ENCODE measurements at places on chromosomes 7 and 10. TPM values are rescaled to one million over a fixed set of nuclear protein-coding genes. Genes with fewer than 3 reads are reported as not detected.
A peak's percentile ranks its signal among the peaks of the same experiment; 100 is the strongest.

DNA sequence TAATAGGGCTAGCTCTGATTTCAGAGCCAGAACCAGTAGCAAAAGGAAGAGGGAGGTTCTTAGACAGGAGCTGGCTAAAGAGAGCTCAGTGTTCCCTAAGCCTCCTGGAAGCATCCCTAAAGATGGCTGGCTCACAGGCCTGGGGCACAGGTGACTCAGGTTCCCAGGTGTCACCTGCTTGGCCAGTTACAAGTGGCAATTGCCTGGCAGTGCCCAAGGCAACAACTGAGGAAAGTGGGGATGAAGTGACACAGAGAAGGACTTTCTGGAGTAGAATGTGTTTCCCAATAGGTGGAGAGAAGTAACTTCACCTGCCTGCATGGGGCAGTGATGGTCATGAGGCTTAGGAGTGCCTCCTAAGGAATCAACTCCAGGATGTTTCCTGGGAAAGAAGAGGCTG is 66.5 kb upstream of the EEPD1 start:
- peaks cover 11% of the 10 kb centered on the region for H3K4me1 ChIP-seq
- H3K27ac ChIP-seq: no peak overlapping the region
- no peak for DNase-seq

DNA sequence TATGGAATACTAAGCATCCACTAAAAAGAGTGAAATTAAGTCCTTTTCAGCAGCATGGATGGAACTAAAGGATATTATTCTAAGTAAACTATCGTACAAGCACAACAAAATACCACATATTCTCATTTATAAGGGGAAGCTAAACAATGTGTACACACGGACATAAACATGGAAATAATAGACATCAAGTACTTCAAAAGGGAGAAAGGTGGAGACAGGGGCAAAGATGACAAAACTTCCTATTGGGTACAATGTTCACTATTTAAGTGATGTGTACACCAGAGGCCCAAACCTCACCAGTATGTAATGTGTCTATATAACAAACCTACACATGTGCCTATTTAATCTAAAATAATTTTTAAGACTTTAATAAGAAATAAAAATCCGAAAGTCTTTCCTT is 2.2 kb upstream of the AKR1C4 start:
- no peak overlapping the region for H3K4me3 ChIP-seq
- DNase-seq: no peak
- no peak overlapping the region for H3K27ac ChIP-seq
- peaks cover 17% of the 10 kb centered on the region for H3K27me3 ChIP-seq

GRCh38 chr7:26650103-26650502 is 214.3 kb downstream of the SKAP2 start:
- no peak overlapping the region for H3K4me3 ChIP-seq
- no peak overlapping the region for H3K27ac ChIP-seq
- H3K4me1 ChIP-seq: no peaks in the 10 kb centered on the region
- DNase-seq: no peak

DNA sequence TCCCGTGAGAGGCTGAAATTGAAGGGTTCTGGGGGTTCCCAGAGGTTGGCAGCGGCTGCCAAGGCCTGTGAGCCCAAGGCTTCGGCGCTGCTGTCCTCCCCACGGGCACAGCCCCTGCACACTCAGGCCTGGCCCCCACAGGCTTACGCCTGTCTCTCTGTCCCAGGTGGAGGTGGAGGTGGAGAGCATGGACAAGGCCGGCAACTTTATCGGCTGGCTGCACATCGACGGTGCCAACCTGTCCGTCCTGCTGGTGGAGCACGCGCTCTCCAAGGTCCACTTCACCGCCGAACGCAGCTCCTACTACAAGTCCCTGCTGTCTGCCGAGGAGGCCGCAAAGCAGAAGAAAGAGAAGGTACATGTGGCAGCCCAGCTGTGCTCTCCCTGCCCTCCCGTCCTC is 43.1 kb upstream of the LRRC4 start:
- no peak overlapping the region for H3K4me3 ChIP-seq
- no peak overlapping the region for H3K27ac ChIP-seq
- no peak for DNase-seq
- no peaks in the 10 kb centered on the region for H3K27me3 ChIP-seq
- peaks cover 3% of the 10 kb centered on the region for H3K4me1 ChIP-seq
- peaks cover 4% of the 10 kb centered on the region for H3K36me3 ChIP-seq

GRCh38 chr7:94087664-94088352 is 83.7 kb upstream of the BET1 start:
- DNase-seq: no peak
- peak overlapping the region; percentile 11 for H3K4me3 ChIP-seq
- H3K4me1 ChIP-seq: peaks cover 15% of the 10 kb centered on the region
- no peaks in the 10 kb centered on the region for H3K36me3 ChIP-seq
- no peak overlapping the region for H3K27ac ChIP-seq

GRCh38 chr7:37318541-37318940 is 130.1 kb downstream of the ELMO1 start:
- H3K27ac ChIP-seq: no peak overlapping the region
- no peaks in the 10 kb centered on the region for H3K36me3 ChIP-seq
- H3K4me1 ChIP-seq: no peaks in the 10 kb centered on the region
- H3K27me3 ChIP-seq: no peaks in the 10 kb centered on the region
- no peak overlapping the region for H3K4me3 ChIP-seq

DNA sequence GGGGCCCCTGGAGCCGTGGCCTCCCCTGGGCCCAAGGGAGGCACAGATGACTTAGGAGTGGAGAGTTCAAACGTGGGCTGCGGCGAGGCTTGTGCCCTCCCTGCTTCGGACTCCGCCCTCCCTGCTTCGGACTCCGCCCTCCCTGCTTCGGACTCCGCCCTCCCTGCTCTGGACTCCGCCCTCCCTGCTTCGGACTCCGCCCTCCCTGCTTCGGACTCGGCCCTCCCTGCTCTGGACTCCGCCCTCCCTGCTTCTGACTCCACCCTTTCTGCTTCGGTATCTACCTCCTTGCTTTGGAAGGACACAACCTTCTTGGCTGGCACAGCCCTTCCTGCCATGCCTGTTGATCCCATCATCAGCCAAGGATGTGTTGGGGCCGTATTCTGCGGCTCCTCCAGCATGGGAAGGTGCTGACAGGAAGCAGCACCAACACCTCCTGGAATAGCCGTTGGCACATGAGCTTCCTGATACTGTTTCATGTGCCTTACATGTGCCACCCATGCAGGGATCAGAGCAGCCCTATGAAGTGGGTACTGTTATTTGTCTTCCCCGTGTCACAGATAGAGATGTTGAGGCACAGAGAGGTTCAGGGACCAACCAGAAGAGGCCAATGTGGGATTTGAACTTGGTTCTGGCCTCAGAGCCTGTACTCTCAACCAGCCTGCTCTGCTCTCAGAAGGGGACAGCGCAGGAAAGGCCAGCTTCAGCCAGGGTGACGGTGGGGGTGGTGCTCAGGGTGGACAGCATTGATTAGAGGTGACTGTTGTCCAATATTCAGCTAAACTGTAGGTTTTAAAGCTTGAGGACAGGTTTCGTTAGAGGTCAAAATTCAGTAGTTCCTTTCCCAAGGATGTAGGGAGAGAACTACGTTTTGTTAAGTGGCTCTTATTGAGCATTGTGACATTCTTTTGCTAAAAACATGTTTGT is 114.5 kb downstream of the NKX6-2 start:
- peak; percentile 50 for DNase-seq
- H3K27me3 ChIP-seq: no peaks in the 10 kb centered on the region
- H3K4me3 ChIP-seq: no peak overlapping the region

The SPDYE8 gene
- total RNA-seq: not detected

The MRLN gene
- total RNA-seq: not detected

The ARHGEF35 gene
- total RNA-seq: 2.7 TPM

The MAGI2 gene
- total RNA-seq: 5.8 TPM

DNA sequence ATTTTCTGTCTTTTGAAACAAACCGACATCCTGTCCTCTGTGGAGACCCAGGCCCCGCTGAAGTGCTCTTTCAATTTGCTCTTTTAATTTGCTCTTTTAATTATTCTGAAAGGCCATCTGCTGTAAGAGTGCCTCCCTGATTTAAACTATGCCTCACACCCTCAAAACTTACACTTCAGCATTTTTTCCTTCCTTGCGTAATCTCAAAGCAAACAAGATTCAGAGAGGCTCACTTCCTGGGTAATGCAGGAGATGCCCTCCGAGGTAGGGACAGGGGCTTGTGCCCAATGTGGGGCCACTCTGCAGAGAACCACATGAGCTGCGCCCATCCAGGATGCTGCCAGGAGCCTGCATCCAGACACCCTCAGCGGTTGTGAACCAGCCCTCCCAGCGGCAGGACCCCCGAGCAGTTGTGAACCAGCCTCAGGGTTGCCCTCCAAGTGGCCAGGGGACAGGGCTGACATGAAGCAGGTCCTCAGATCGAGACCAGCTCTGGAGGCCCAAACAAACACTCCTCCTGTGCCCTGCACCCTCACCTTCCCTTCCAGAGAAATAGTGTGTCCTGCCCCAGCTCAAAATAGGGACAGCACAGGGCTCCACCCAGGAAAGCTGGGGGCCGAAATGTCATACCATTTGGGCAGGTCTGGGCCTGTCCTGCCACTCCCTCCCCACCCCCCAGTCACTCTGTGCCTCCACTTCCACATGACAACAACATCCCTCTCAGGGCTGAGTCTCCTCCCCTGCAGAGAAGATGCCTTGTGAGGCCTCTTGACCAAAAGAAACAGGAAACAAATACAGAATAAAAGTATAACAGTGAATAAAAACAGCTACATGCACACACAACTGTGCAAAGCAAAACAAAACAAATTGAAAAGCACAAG is 190.4 kb downstream of the PTPRN2 start:
- DNase-seq: no peak
- no peak overlapping the region for H3K27ac ChIP-seq
- no peak overlapping the region for H3K4me3 ChIP-seq

GRCh38 chr7:93622036-93623033 is 47.8 kb upstream of the CALCR start:
- H3K4me3 ChIP-seq: peak overlapping the region; percentile 39
- no peak for DNase-seq
- H3K36me3 ChIP-seq: no peaks in the 10 kb centered on the region
- H3K27me3 ChIP-seq: peaks cover 10% of the 10 kb centered on the region

The GIMAP8 gene
- total RNA-seq: not detected

- peaks cover 8% of the 10 kb centered on the region for H3K4me1 ChIP-seq
- DNase-seq: no peak
- H3K36me3 ChIP-seq: no peaks in the 10 kb centered on the region
- peaks cover 3% of the 10 kb centered on the region for H3K27me3 ChIP-seq
- H3K27ac ChIP-seq: no peak overlapping the region
These were observed 15.9 kb downstream of the SH3PXD2A start for GRCh38 chr10:103839519-103839871.

DNA sequence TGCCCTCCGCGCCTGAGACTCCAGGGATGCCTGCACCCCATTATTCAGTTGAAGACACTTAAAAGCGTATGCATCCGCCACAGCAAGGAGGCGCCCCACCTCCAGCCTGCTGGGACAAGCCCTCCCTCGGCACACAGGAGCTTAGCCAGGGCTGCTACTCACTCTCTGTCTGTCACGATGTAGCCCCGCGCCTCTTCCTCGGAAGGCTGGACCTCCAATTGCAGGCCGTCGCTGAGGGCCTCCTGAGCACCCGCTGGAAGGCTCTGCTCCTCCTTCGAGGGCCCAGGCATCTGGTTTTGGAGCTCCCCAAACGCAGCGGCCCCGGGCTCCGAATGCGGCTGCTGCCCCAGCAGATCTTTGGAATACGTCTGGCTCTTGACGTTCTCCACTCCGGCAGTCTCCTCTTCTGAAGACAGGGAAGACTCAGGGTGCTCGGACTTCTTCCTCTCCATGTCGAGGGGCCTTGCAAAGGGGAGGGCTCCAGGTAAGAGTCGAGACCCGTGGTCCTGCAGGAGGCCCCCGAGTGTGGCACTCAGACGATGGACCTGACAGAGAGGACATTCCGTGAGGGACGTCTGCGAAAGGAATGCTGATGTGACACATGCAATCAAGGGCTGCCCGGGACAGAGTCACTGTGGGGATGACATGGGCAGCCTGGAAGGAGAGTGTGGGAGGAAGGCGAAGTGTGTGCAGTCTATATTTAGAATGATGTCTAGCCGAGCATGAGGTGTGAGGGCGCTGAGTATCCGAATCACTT is 453.9 kb downstream of the PTPRN2 start:
- DNase-seq: no peak
- no peak overlapping the region for H3K4me3 ChIP-seq
- no peaks in the 10 kb centered on the region for H3K36me3 ChIP-seq
- no peaks in the 10 kb centered on the region for H3K27me3 ChIP-seq

DNA sequence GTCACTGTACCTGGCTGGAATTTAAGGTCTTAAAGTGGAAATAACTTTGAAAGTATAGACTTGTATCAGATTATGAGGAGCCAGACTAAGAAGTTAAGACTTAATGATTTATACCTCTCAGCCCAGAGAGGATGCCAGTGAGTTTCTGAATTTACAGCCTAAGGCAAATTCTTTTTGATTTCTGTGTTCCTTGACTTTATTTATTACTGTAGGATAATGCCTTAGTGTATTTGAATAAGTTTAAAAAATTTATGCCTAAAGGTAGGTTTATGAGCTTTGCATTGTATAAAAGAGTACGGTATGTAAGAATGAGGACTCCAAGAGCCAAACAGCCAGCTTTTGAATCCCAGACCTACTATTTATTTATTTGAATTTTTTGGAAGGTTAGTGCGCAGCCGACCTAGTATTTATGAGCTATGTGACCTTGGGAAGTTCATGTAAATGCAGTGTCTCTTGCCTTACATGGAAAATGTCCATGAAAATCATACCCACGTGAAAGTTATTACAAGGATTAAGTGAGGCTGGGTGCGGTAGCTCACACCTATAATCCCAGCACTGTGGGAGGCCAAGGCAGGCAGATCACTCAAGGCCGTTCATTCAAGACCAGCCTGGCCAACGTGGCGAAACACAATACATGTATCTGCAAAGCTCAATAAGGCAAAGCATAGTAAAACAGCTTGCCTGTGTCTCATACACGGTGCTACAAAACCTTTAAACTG is 174.6 kb downstream of the AUTS2 start:
- no peaks in the 10 kb centered on the region for H3K27me3 ChIP-seq
- H3K36me3 ChIP-seq: no peaks in the 10 kb centered on the region
- H3K27ac ChIP-seq: no peak overlapping the region
- peaks cover 38% of the 10 kb centered on the region for H3K4me1 ChIP-seq
- no peak overlapping the region for H3K4me3 ChIP-seq
- no peak for DNase-seq

DNA sequence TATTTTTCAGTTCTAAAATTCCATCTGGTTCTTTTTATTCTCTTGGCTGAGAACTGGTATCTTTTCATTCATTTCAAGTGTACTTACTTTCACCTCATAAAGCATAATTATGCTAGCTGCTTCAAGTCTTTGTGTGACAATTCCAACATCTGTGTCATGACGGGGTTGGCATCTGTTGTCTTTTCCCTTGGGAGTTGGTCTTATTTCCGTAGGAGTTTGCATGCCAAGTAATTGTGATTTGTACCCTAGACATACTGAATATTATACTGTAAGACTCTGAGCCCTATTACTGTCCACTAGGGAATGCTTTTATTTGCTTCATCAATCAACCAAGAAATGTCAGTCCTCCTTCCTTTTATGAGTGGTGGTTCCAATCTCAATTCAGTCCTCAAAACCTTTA is 24.6 kb upstream of the HUS1 start:
- no peak overlapping the region for H3K4me3 ChIP-seq
- H3K36me3 ChIP-seq: peaks cover 2% of the 10 kb centered on the region
- H3K4me1 ChIP-seq: peaks cover 9% of the 10 kb centered on the region
- DNase-seq: no peak
- no peaks in the 10 kb centered on the region for H3K27me3 ChIP-seq

The GNB2 gene
- 204 TPM for total RNA-seq

The CALCR gene
- total RNA-seq: 0.20 TPM

The C10orf90 gene
- total RNA-seq: not detected

Data from chondrocyte (in vitro differentiated cells).